Thyroid gland (tissue), 4 donors: ENCODE measurements at places on chromosomes 7 and 10. TPM values are rescaled to one million over a fixed set of nuclear protein-coding genes. Genes with fewer than 3 reads are reported as not detected.
A peak's percentile ranks its signal among the peaks of the same experiment; 100 is the strongest.

DNA sequence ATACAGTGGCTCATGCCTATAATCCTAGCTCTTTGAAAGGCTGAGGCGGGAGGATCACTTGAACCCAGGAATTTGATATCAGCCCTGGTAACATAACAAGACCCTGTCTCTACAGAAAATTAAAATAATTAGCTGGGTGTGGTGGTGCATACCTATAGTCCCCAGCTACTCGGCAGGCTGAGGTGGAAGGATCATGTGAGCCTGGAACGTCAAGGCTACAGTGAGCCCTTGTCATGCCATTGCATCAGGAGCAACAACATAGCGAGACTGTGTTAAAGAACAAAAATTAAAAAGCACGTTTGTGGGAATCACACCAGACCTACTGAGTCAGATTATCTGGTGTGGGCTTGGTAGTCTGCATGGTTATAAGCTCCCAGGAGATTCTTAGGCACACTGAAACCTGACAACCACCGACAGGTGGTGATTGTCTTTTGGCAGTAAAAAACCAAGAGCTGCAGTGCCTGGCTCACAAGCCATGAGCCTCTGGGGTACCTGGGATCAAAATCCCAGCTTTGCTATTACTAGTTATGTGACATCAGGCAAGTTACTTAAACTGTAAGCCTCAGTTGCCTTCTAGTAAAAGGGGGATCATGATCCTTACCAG is 146.9 kb downstream of the SND1 start:
- H3K27me3 ChIP-seq = no peaks in the 10 kb centered on the region
- no peaks in the 10 kb centered on the region for H3K4me1 ChIP-seq
- no peaks in the 10 kb centered on the region for H3K36me3 ChIP-seq
- no peak overlapping the region for H3K4me3 ChIP-seq

The SPOCK2 gene
- 4.3 TPM for total RNA-seq

DNA sequence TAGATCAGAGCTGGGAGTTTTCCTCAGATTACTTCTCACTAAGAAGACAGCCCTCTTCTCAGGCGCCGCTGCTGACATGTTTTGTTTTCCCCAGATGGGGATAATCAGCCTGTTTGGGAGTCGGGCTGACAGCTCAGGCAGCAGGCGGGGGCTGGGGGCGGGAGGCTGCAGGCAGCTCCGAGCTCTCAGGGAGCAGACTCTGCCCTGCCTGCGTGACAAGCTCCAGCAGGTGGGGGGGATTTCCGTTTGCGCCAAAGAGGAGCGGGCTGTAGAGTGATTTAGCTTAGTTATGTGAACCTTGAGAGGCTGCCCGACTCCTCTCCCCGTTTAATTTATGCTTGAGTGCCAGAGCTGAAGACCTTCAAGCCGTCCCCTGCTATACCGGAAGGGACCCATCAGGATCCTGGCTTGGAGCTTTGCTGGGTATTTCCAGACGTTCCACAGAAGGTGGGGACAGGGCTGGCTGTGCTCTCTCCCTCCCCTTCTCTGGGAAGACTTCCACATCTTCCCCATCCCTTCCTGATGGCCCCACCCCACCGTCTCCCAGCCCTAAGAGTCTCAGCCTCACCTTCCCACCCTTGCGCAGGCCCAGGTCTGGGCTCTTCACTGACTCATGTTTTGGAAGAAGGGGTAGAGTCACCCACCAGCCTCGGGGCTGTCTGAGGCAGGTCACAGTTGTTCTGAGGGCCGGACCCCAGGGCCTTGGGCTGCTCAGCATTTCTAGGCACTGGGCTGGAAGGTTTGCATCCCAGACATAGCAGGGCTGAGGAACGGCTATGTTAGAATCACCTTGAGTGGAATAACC is 24.7 kb upstream of the ADCYAP1R1 start:
- H3K27me3 ChIP-seq = no peaks in the 10 kb centered on the region
- H3K4me3 ChIP-seq = no peak overlapping the region
- H3K4me1 ChIP-seq = no peaks in the 10 kb centered on the region
- no peaks in the 10 kb centered on the region for H3K36me3 ChIP-seq

GRCh38 chr10:73992899-73993788 is 4.8 kb upstream of the VCL start:
- DNase-seq = no peak
- H3K4me3 ChIP-seq = no peak overlapping the region
- no peaks in the 10 kb centered on the region for H3K36me3 ChIP-seq
- no peak overlapping the region for H3K27ac ChIP-seq

DNA sequence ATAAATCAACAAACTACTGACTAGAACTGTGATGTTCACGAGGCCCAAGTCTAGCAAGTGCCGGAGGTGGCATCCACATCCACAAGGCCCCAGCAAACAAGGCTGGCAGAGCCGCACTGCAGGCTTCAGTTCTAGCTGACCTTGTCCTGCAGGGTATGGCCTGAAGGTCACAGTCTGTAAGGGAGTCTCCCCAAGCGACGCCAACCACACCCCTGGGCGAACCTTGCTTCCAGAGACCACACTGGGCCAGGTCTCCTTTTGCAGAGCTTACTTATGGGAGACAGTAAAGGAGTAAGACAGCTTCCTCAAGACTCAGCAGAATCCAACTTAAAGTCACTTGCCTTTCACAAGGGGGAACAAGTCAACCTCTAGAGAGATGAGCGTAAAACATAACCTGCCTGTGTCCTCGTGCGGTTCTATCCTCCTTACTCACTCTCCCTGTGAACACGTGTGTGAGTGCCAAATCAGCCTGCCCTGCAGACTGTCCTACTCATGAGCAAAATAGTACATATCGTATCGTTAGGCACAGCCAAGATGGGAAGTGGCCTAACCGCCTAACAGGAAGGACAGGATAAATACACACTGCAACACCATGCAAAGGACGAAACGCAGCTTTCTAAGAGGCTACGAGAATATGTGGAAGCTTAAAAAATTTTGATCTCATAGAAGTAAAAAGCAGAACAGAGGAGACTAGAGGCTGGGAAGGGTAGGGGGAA is 22.7 kb downstream of the FAM53B start:
- peak overlapping the region; percentile 77 for H3K27ac ChIP-seq
- no peaks in the 10 kb centered on the region for H3K36me3 ChIP-seq
- H3K27me3 ChIP-seq = no peaks in the 10 kb centered on the region

- H3K27ac ChIP-seq = no peak overlapping the region
- no peaks in the 10 kb centered on the region for H3K27me3 ChIP-seq
- DNase-seq = no peak
- H3K4me1 ChIP-seq = no peaks in the 10 kb centered on the region
- no peaks in the 10 kb centered on the region for H3K36me3 ChIP-seq
Measured at GRCh38 chr10:47207281-47207615, 92.7 kb upstream of the GDF10 start.

DNA sequence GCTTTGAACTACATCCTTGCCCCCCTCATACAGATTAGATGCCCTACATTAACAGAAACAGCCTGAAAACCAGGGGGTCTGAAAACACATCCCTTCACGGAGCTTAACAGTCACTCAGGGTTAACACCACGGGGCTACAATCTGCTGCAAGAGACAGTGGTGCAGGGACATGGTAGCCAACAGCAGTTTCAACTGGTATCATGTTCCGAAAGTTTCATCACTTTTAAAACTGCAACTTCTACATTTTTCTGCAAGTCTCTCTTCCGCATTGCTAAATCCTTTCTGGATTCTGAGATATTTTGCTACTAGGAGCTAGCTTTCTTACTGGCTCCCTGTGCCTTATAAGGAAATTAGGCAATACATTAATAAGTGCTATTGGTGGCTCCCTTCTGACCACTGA is 92.6 kb downstream of the JAZF1 start:
- no peak for DNase-seq
- H3K27ac ChIP-seq = no peak overlapping the region
- peaks cover 9% of the 10 kb centered on the region for H3K4me1 ChIP-seq
- no peaks in the 10 kb centered on the region for H3K27me3 ChIP-seq
- no peak overlapping the region for H3K4me3 ChIP-seq

The ITIH5 gene
- total RNA-seq = 21.6 TPM
